Hepatic stellate cell (primary cell): ENCODE measurements at places on chromosomes 1 and 21.
A peak's percentile ranks its signal among the peaks of the same experiment; 100 is the strongest.

- DNase-seq, result no peak
These were observed 42.9 kb downstream of the NFIA start for GRCh38 chr1:61125263-61125662.

- no peak for DNase-seq
These were observed 63.0 kb downstream of the SLC5A9 start for GRCh38 chr1:48285525-48285924.

- no peak for DNase-seq
These were observed 200.9 kb downstream of the TM2D1 start for GRCh38 chr1:61523893-61524605.

- peak; percentile 67 for DNase-seq
These were observed 507 bp downstream of the AK5 start for GRCh38 chr1:77282187-77282865.

DNA sequence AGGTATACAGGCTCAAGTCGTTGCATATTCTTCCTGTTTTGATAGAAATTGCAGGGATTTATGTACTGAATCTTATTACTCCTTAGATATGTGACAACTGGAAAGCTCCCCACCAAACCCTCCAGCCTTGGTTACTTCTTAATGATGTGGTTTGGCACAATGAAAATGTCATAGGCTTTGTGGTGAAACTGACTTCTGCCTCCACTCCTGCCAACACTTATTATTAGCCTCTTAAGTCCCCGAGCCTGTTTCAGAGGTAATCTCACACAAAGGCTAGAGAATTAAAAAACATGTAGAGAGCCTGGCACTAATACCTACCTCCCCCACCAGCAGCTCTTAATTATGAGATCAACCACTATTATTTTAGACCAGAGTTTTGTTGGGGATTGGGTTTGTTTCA is 4.2 kb downstream of the COX20 start:
- DNase-seq, result no peak

DNA sequence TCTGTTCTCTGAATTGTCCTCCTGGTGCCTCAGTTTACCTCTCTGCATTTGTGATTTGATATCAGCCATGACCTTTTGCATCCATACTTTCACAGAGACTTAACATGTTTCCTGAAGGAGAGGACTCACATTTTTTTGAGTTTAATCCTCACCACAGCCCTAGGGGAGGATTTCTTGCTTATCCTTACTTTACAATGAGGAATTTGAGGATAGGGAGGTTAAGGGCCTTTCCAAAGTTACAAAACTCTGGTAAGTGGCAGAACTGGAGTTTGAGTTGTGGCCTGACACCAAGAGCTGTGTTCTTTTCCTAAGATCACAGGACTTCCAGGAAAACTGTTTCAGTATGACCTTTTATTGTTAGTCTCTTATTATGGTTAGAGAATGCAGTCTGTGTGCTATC is 34.2 kb downstream of the TNFRSF8 start:
- no peak for DNase-seq

GRCh38 chr1:228488818-228489674 is 1.9 kb downstream of the RNF187 start:
- no peak for DNase-seq

DNA sequence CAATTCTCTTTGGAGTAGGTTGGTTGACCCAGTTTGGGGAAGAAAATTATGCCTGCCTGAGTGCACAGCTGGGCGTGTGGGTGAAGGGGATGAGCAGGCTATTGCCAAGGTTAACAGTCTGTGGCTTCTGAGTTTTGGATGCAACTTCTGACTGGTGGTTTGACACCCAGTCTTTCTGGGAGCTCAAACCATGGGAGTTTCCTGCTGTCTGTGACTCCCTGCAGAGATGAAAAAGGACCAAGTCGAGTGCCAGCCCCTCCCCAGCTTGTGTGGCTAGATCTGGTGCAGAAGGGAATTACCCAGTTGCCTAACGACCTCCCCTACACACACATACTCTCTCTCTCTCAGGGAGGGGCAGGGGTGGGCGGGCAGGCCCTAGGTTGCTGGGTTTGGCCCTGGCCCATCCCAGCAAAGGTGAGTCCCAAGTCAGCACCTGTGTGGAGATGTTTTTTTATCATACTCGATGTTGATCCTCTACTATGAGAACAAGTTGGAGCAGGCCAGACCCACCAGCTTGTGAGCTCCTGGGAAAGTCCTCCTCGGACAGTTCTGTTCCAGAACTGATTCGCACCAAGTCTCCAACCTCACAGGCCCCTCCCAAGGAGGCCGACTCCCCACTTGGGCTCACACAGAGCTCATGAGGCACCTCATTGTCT is 28.2 kb downstream of the PKP1 start:
- DNase-seq, result no peak

GRCh38 chr1:152774875-152775274 is at the start of gene LCE1F:
LCE1F (plus strand) TSS chr1:152775140; CDS start chr1:152776372, 1,232 bp downstream.
- no peak for DNase-seq

DNA sequence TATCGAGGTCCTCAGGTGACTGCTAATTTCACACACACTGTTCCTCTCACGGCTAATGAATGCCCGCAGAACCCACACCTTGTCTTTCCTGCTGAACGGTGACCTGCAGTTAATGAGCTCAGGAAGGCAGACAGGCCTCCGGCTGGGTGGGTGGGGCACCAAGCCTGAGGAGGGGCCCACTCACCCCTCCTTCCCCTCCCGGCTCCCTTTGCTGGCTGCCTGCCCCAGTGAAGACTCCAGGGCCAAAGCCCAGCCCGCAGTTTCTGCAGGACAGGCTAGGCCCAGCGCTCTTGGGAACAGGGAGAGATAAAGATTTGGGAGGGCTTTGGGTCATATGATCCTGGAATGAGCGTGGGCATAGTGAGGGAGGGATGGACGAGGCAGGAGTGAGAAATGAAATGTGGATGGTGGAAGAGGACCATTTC is 26.4 kb downstream of the FOXO6 start:
- peak; percentile 72 for DNase-seq

DNA sequence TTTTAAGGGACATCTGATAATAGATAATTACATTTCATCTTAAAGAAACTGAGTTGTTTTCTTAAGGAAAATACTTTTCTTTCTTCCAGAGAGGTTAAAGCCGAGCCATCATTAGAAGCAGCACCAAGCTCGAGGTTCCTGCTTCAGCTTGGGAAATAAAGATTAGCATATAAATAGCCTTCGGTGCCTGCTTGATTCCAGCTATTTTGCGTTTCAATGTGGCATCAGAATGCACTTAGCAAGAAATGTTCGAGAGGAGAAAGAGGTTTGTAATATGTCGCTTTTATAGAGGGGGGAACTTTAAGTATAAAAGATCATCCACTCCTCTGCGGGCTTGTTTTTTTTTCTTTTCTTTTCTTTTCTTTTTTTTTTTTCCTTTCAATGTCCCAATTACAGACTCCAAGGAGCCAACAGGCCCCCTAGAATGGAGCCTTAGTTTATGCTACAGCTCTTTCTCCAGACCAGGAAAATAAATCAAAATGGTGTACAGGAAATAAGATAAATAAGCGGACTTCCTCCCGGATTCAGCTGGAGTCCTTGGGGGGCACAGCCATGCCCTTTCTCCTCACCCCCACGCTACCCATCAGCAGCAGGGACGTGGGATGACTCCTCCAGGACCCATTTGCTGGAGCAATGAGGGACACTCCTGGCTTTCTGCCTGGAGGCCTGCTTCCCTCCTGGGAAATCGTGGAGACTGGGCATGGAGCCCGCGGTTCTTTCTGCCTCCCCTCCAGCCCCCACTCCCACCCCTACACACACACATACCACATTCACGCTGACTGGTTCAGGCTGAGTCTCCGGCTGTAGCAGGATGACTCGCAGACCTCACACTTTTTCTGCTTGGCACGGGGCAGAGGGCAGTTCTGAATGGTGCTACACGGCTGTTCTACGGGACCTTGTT is 131.6 kb downstream of the RRAGC start:
- DNase-seq, result peak; percentile 77

- DNase-seq, result no peak
These were observed 91.2 kb downstream of the APP start for GRCh38 chr21:26079366-26079765.

DNA sequence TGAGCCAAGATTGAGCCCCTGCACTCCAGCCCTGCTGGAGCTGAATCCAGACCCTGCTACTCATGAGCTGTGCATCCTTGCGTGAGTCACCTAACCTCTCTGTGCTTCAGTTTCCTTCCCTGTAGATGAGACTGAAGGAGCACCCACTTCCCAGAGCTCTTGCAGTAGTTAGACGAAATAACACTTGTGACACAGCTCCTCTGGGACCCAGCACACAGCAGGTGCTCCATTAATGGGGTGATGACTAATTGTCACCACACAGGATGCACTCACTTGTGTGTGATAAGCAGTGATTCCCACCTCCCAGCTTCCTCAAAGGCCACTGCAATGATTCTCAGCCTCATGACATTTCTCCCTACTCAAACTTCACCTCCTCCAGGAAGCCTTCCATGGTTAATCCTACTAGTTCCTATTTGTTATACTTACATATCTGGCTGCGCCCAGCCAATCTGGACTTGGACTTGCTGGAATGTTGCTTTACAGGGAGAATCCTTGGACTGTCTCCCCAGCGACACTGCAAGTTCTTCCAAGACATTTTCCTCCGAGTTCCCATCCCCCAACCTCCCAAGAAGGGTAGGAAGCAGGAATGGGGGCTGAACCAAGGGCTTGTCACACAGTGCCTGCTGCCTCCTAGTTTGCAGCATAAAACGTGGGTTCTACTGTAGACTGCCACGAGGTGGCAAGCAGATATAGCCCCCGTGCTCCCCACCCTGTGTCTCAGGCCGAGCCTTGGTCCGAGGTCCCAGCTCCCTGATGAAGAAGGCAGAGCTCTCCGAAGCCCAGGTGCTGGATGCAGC is 17.2 kb downstream of the DRAXIN start:
- no peak for DNase-seq

DNA sequence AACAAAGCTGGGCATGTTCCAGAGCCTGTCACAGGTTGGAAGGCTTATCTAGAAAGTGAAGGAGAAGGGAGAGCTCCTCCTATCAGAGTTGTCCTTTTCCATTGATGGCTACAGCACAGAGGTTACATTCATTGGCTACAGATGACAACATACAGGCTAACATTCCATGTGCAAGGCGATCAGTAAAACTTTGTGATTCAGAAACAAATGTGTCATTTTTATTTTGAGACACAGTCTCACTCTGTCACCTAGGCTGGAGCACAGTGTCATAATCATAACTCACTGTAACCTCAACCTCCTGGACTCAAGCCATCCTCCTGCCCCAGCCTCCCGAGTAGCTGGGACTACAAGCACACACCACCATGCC is 32.6 kb downstream of the TRIM67 start:
- no peak for DNase-seq

DNA sequence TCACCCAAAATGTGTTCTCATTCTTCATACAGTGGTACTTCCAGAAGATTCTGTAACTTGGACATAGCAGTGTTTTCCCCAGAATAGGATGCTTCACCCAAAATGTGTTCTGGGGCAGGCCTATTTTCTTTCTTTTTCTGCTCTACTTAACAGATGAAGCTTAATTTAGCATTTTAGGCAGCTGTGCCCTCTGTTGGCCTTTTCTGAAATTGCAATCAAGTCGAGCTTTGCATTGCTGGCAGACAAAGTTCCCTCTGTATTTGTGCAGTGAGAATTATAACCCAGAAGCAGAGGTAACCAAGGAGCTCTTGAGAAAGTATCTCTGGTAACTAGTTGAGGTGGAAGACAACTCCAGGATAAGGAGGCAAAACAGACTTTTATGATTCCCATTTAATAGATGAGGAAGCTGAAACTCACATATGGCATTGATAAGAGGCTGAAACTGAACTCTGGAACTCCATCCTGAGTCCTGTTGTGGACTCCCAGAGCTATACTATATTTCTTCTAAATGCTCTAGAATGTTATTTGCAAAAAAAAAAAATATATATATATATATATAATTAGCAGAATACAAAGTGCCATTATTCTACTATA is 50.3 kb upstream of the L1TD1 start:
- peak; percentile 37 for DNase-seq

- no peak for DNase-seq
These were observed 737.6 kb upstream of the CHRM3 start for GRCh38 chr1:238648751-238649150.

- no peak for DNase-seq
These were observed 192.8 kb downstream of the HUNK start for GRCh38 chr21:32065654-32066053.

DNA sequence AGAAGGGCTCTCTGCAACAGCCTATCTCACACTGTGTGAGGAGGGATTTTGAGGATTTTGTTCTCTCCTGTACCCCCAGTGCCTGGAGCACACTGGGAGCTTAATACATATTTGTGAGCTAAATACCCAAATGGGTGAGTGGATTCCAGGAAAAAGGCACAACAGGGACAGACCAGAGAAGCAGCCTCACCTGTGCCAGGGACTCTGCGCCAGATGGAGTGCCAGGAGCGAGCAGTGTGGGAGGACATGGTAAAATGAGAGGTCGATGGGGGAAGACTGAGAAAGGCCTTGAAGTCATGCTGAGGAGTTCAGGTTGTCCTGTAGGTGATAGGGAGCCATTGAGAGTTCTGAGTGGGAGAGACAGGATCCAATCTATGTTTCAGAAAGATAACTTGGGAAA is 11.0 kb upstream of the KCNA2 start:
- DNase-seq, result no peak

DNA sequence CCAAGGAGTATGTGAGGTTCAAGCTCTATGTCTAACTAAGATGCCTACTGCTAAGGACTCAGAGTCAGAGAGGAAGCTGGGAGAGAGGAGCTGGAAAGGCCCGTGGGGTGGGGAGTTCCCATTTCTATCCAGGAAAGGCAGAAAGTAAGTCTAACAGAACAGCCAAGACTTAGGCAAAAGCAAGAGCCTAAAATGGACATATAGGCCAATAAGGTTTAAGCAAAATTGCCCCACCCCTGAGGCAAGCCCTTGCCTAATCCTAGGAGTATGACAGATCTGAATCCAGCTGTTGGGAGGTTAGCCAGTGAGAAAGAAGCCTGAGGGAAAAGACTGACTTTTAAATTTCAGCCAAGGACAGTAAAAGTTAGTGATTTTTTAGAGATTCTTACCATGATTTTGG is 1.6 kb upstream of the KLHDC9 start:
- no peak for DNase-seq

DNA sequence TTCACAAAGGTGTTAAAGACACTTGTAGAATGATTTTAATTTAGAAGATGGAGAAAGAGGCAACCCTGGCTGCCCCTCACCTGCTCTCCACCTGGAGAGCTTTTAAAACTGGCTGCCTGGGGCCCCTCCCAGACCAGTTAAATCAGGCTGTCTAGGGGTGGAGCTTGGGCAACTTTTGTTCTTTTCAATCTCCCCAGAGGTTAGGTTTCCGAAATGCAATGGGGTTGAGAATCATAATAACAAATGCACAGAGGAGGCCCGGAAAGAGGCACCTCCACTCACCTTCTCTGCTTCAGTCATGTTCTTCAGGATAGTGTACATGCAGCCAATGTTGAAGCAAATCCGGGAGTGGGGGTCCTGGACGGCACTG is 400 bp downstream of the NCF2 start:
- DNase-seq, result no peak

GRCh38 chr1:232322162-232322734 is 307.7 kb downstream of the SIPA1L2 start:
- no peak for DNase-seq

GRCh38 chr21:31786164-31786920 is 54.4 kb upstream of the SCAF4 start:
- DNase-seq, result no peak

DNA sequence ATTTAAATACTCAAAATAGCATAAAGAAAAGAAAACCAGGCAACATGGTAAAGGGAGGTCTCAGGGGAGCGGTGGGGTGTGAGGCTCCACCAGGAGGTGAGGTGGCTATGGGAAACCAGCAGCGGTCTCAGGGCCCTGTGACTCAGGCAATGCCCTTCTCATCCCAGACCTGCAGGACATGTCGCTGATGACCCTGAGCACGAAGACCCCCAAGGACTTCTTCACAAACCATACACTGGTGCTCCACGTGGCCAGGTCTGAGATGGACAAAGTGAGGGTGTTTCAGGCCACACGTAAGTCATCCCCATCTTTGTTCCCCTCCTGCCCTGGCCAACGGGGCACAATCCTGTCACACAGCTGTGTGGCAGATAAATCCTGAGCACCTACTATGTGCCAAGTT is 31.5 kb downstream of the PADI4 start:
- DNase-seq, result no peak
